ENCODE measurements at places on chromosomes 5 and 9.

DNA sequence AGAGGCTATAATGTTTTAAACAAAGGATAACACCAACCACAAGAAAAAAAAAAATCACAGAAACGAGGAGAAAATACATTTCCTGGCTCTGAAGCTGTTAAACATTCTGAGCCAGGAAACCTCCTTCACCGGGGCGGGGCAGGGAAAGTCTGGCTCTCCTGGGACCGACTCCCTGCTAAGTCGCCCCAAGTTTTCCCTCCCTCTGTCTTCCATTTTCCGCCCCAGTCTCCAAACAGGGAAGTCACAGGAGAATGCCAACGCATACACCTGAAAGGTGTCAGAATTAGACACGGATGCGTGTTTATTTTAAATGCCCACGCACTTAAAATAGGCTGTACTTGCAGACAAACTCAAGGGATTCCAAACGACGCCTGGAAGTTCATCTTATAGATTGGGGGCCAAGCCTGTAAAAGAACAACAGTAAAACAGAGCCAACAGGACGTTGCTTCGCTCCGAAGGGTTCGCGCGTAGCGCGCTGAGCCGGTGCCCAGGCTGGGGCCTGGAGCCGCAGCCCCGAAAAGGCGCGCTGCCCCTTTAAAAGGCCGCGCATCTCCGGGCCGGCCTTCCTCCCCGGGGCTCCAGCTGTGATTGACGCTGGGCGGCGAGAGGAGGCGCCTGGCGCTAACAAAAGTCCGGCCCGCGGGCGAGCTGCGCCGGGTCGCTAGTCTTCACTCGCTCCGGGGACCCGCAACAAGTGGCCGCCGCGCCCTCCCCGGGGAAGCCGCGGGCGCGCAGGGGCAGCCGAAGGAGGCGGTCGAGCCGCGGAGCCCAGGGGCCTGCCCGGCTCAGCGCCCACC, at the start of gene FBXL7:
Gene FBXL7, plus strand, starts transcription at position 653 of the 797 bp plus-strand sequence.
- DNase-seq = no peak

- DNase-seq = no peak
Measured at GRCh38 chr5:171528865-171529614, 109.6 kb downstream of the FGF18 start.

- no peak for DNase-seq
Measured at GRCh38 chr5:62142351-62142750, 163.7 kb upstream of the KIF2A start.

DNA sequence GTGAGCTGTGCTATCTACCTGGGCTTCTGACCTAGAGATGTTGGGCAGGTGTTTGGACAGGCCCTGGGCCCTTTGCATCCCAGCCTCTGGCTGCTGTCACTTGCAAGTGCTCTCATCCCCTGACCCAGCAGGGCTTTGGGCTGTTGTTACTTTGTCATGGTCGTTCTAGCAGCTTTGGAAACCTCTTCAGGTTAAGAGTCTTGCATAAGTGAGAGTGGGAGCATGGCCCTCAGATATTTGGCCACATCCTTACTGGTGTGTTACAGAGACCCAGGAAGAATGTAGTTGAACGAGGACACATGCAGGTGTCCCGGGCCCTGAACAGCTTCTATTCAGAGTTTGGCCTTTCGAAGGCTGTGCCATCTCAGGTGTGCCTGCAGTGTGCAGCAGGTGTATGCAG, 4.5 kb downstream of the TENT4A start:
- no peak for DNase-seq

- peak; percentile 51 for DNase-seq
Measured at GRCh38 chr5:923281-923873, 30.7 kb downstream of the TRIP13 start.

DNA sequence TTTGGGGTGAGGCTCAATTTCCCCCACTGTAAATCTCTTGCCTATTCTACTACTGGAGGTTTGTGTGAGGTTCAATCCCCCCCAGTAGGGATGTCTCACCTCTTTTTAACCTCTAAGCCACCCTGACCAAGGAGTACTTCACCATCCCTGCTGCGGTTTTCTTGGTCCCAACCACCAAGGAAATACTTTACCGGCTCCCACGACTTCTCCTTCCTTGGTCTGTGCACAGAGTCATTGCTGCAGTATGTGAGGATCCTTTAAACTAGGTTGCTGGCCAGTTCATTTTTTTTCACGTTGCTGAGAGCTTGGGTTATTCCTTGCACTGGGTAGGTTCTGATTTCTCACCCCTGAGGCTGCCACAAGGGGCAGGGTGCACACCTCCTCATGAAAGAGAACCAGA, 22.5 kb upstream of the HMGCS1 start:
- DNase-seq = no peak

DNA sequence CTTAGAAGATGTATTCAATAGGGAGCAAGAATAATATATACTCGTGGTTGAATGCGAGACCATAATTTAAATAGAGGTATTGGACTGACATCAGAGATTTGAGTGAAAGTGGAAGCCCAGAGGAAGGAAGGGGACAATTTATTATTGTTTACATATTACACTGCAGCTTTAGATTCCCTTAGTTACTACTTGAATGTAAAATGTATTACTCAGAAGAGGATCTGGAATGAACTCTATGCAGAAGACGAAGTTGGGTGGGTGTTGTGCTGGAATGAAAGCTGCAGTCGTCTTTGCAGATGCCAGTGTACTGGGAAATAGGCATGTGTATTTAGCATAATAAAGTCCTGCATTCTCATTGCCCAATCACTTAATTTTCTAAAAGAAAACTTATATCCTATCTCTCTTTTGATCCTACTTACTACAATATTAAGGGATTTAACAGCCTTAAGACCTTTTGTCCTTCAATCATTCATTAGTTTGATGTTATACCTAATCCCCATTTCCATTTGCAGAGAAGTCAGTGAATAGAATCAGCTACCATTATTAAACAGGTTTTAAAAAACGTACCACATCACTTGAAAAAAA, 570.7 kb upstream of the WWC1 start:
- DNase-seq = no peak

GRCh38 chr5:73215891-73216610, 43.1 kb downstream of the TMEM174 start:
- peak; percentile 42 for DNase-seq

DNA sequence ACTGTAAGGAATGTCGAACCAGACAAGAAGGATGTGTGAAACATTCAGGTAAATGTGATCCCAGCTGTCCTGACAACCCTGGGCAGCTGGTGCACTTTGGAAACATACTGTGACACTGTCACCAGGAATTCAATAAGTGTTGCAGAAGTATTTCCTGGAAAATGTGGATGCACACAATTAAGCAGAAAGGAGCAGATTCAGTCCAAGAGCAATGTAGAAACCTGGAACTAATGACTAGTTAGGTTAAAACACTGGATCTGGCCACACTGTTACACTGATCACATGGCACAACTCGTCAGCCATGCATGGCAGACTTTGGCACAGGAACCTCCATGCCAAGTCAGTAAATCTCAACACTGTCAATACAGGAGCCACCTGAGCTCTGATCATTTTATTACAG, 109.0 kb downstream of the FAM174A start:
- no peak for DNase-seq

- no peak for DNase-seq
Measured at GRCh38 chr5:118918232-118918631, 70.1 kb downstream of the DTWD2 start.

GRCh38 chr9:16272776-16273175, 597.7 kb downstream of the BNC2 start:
- no peak for DNase-seq

DNA sequence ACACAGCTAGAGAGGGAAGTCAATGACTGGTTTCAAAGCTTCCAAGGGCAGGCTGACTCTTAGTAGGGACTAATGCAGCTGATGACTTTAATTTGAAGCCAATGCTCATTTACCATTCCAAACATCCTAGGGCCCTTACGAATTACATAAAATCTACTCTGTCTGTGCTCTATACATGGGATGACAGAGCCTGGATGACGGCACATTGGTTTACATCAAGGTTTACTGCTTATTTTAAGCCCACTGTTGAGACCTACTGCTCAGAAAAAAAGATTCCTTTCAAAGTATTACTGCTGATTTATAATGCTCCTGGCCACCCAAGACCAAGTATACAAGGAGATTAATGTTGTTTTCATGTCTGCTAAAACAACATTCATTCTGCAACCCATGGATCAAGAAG, 74.1 kb downstream of the DAP start:
- no peak for DNase-seq

DNA sequence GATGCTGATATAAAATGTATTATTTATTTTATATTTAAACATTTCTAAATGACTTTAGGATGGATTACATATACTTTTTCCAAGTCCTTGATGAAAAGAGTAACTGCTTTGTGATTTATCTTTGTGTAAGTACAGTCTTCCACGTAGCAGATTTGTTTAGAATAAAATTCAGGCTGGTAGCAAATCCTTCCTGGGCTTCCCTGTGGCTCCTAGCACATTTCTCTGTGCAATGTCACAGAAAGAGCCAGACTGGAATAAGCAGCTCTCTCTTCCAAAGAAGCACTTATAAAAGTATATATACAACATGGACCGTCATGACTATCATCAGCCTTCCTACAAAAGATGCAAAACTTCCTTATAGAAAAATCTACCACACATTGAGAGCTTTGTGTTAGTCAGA, 388.6 kb downstream of the ACTL7B start:
- no peak for DNase-seq

GRCh38 chr5:164296603-164297080, 791.2 kb downstream of the MAT2B start:
- no peak for DNase-seq

- no peak for DNase-seq
Measured at GRCh38 chr9:83940590-83941303, 19.5 kb upstream of the KIF27 start.

- DNase-seq = no peak
Measured at GRCh38 chr9:122383992-122384461, 13.2 kb downstream of the PTGS1 start.

DNA sequence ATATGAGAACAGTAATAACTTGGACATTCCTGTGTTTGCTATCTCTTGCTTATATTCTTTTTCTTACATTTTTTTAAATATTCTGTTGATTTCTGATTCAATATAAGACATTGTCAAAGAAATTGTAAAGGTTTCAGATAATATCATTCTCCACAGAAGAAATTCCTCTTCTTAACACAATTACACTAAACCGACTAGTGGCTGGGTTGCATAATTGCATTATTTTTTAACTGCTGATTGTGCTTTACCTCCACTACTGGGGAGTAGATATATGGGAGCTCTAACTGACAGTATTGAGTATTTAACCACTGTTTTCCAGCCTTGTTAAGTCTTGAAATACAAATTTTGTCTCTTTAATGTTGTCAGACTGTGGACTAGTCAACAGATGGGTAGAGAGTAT, 723.8 kb upstream of the EDIL3 start:
- no peak for DNase-seq

- no peak for DNase-seq
Measured at GRCh38 chr9:127496974-127497373, 45.7 kb downstream of the LRSAM1 start.

- no peak for DNase-seq
Measured at GRCh38 chr5:145479857-145480256, 355.3 kb downstream of the PRELID2 start.
